ENCODE measurements at places on chromosomes 1 and 21. TPM values are rescaled to one million over a fixed set of nuclear protein-coding genes. Genes with fewer than 3 reads are reported as not detected.

DNA sequence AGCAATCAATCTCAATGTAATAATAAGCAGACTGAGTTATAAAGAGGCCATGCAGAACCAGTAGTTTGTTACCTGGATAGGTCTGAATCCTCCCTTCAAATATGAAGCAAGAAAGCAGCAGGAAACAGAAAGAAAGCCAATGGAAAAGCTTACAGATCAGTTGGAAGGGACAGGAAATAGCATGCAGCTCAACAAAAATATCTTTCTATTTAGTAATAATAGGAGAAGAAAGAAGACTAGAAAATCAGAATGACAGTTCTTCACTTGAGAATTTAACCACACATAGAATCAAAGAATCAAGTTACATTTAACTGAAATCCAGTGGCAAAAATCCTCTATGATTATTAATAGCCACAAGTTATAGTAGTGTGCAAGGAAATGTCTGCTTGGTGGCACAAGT is 194.4 kb downstream of the EIF4G3 start:
- no peak overlapping the region for H3K27ac ChIP-seq
- H3K27me3 ChIP-seq: no peaks in the 10 kb centered on the region
- no peaks in the 10 kb centered on the region for H3K36me3 ChIP-seq
- H3K4me3 ChIP-seq: no peak overlapping the region
- no peak for DNase-seq

- no peak overlapping the region for H3K27ac ChIP-seq
- no peak overlapping the region for H3K4me3 ChIP-seq
- H3K36me3 ChIP-seq: no peaks in the 10 kb centered on the region
- DNase-seq: no peak
These were observed 498.2 kb upstream of the BRINP3 start for GRCh38 chr1:190975827-190976226.

GRCh38 chr1:112704391-112704933 is 2.5 kb downstream of the RHOC start:
- peaks cover 66% of the 10 kb centered on the region for H3K4me1 ChIP-seq
- H3K4me3 ChIP-seq: peak overlapping the region; percentile 98
- peak; percentile 58 for DNase-seq
- peak overlapping the region; percentile 99 for H3K27ac ChIP-seq

- DNase-seq: no peak
- H3K27me3 ChIP-seq: no peaks in the 10 kb centered on the region
These were observed 37.7 kb downstream of the KCNN3 start for GRCh38 chr1:154832384-154832783.

- H3K4me1 ChIP-seq: no peaks in the 10 kb centered on the region
- DNase-seq: no peak
- H3K36me3 ChIP-seq: no peaks in the 10 kb centered on the region
- no peak overlapping the region for H3K27ac ChIP-seq
- no peak overlapping the region for H3K4me3 ChIP-seq
These were observed 47.8 kb downstream of the DAB1 start for GRCh38 chr1:57376041-57376440.

- DNase-seq: no peak
- no peaks in the 10 kb centered on the region for H3K27me3 ChIP-seq
- H3K4me3 ChIP-seq: no peak overlapping the region
- no peak overlapping the region for H3K27ac ChIP-seq
- H3K4me1 ChIP-seq: peaks cover 4% of the 10 kb centered on the region
- no peaks in the 10 kb centered on the region for H3K36me3 ChIP-seq
These were observed 33.3 kb upstream of the IRF2BP2 start for GRCh38 chr1:234643111-234643849.

TACSTD2 gene
- 11.6 TPM for total RNA-seq
